ENCODE measurements at places on chromosomes 1 and 21. TPM values are rescaled to one million over a fixed set of nuclear protein-coding genes. Genes with fewer than 3 reads are reported as not detected.
A peak's percentile ranks its signal among the peaks of the same experiment; 100 is the strongest.

SLC37A1 gene
- 15.7 TPM for polyA plus RNA-seq

CAPZA1 gene
- 357 TPM for polyA plus RNA-seq

PAQR6 gene
- not detected for polyA plus RNA-seq

LINGO4 gene
- not detected for polyA plus RNA-seq

RGS2 gene
- 3,307 TPM for polyA plus RNA-seq

C1orf35 gene
- 30.8 TPM for polyA plus RNA-seq

TRNP1 gene
- polyA plus RNA-seq: 0.55 TPM

ICOSLG gene
- polyA plus RNA-seq: 0.47 TPM

TMPRSS15 gene
- polyA plus RNA-seq: not detected

DNA sequence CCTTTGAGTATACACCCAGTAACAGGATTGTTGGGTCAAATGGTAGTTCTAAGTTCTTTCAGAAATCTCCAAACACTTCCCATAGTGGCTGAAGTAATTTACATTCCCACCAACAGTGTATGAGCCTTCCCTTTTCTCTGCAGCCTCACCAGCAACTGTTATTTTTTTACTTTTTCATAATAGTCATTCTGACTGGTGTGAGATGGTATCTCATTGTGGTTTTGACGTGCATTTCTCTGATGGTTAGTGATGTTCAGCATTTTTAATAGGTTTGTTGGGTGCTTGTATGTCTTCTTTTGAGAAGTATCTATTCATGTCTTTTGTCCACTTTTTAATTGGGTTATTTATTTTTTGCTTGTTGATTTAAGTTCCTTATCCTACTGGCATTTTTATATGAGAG, 26.4 kb upstream of the LAMC1 start:
- no peak for DNase-seq

DNA sequence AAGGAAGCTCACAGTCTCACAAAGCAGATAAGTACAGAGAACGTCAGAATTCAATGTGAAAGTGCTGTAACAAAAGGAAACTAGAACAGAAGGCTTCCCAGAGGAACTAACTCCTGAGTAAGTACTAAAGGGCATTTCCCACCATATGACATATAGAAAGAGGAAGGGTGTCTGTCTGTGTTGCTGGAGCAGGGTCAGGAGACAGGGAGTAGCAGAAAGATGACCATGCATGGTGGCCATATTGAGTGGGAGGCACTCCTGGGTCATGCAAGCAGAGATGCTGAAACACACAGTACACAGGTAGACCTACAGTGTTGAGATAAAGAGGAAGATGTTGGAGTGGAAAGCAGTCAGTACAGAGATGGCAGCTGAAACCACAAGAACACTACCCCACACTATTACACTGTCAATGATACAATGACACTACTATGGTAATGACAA, 47.3 kb downstream of the SLC25A24 start:
- DNase-seq: peak; percentile 19

GRCh38 chr1:173469656-173470055, 7.5 kb upstream of the PRDX6 start:
- DNase-seq: no peak

GRCh38 chr1:151238467-151238739, 16.1 kb upstream of the PSMD4 start:
- DNase-seq: no peak

GRCh38 chr1:21254335-21254951, 35.8 kb downstream of the ECE1 start:
- DNase-seq: no peak

DNA sequence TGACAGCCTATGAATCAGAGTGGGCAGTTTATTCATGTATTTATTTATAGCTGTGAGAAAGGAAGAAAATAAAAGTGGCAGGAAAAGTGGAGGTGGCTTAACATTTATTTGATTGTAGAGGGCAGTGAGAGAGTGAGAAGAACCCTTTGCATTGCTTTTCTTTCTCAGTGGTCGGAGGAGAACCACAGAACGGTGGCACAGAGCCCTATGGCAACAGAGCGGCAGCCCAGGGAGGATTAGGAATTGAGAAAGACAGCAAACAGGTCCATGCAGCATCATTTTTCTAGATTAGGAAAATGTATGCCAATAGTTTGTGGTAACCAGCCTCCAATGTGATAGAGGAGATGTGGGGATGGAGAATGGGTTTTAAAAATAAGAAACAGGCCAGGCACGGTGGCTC, 53.1 kb downstream of the NMNAT2 start:
- no peak for DNase-seq

DNA sequence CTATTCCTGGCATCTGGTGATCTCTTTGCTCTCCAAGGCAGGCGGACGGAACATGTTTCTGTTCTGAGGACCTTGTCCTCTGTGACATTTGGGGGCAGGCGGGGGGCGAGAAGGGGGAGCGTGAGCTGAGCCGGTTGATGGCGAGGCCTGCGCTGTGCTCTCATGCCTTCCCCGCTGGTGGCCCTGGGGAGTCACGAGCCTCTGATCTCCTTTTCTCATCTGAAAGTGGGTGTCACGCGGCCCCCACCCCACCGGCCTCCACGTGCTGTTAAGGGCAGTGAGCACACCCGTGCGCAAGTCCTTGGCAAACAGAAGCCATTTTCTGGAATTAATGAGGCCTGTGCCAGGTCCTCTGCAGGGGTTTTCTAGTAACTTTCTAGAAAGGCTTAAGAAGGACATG, 102.8 kb upstream of the ACTRT2 start:
- no peak for DNase-seq

DNA sequence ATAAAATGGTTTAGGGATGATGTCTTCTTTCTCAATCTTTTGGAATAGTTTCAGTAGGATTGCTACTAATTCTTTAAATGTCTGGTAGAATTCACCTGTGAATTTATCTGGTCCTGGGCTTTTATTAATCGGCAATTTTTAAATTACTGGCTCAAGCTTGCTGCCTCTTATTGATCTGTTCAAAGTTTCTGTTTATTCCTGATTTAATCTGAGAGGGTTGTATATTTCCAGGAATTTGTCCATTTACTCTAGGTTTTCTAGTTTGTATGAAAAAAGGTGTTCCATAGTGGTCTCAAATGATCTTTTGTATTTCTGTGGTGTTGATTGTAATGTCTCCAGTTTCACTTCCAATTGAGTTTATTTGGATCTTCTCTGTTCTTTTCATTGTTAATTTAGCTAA, 617.8 kb downstream of the LTN1 start:
- no peak for DNase-seq

DNA sequence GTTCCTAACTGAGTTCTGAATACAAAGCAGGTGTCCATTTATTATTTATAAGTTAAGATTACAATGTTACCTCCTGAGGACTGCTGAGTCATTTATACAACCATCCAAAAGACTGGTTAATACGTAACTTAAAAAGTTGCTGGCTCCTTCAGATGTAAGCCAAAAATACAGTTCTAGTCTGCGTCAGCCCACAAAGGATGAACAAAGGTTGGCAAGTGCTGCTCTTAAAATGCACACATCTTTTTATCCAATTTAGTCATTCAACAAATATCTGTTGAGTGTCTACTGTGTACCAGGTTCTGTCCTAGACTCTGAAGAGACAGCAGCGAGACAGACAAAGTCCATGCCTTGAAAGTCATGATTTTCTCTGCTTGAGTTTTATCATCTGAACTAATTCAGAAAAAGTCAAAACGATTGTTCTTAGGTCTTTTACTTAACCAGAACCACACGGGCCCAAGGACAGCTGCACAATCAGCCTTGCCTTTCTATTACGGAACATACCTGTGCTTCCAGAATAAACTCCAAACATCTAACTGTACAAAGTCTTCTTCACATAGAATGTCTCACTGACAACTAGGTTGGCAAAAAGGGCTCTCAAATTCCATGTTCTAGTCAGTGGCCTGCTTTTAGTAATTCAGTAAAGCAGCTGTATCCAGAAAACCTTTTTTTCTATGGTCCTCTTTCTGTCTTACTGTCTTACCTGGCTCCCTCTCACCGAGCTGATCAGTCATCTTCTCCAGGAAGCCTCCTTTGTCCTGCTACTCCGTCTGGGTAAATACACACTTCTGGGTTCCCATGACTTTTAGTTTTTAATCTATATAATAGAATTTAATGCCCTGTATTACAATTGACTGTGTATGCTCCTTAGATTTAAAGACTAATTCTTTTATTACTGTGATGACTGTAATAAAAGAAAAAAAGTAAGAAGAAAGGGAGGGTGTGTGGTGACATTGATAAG, 15.5 kb upstream of the CNN3 start:
- DNase-seq: no peak

GRCh38 chr1:207497941-207498340, 2.0 kb downstream of the CR1 start:
- peak; percentile 90 for DNase-seq

DNA sequence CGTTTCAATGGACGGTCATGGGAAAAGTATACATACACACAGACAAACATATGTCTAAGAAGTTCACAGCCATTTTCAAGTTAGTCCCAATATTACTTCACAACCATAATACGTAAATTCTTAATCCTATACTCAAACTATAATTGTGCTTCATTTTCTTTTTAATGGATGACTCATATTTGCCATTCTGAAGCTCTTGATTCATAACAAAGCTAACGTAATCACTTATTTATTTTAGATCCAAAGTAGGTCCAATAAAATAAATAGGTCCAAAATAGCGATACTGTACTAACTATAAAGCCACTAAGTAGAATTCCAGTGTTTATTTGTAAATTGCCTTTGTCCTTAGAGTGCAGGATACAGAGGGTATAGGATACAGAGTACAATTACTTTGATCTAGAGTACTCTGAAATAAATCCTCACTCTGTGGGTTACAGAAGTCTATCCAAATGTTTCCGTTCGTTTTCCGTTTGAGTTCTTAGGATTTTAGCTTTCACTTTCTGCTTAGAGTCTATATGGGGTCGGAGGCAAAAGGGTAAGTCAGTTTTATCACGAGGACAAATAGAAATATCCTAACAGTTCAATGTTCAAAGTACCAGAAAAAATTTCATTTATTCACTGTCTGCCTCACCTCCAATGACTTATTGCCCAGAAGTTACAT, 8.8 kb upstream of the C1orf115 start:
- DNase-seq: no peak
